ENCODE measurements at places on chromosomes 16 and 17.

DNA sequence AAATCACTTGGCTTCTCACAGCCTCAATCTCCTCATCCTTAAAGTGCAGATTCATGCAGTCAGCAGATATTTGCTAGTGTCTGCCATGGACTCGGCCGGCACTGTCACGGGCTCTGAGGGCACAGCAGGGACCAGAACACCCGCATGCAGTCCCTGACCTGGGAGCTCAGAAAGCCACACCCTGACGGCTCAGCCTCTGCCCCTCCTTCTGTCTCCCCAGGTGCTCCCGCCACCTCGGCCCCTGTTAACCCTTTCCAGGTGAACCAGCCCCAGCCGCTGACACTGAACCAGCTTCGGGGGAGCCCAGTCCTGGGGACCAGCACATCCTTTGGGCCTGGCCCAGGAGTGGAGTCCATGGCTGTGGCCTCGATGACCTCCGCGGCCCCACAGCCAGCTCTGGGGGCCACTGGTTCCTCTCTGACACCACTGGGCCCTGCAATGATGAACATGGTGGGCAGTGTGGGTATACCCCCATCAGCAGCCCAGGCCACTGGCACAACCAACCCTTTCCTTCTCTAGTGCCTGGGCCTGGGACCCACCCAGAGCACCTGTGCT is 28.7 kb downstream of the B9D1 start:
- no peak for DNase-seq

DNA sequence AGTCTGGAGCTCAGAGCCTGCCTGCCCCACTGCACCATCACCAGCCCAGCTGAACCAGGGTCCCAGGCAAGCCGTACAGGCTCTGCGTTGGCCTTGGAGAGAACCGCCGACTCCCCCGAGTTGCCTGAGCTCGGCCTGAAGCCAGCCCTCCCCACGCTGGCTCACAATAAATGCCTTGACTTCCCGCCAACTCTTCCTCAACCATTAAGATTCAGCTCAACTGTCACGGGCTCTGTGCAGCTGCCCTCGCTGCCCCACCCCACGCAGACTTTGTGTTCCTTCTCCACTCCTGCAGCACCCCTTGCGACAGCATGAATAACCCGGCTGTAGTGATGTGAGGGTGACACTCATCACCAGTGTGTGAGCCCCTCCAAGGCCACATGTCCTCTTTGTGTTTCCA is 4.8 kb upstream of the QPRT start:
- no peak for DNase-seq

DNA sequence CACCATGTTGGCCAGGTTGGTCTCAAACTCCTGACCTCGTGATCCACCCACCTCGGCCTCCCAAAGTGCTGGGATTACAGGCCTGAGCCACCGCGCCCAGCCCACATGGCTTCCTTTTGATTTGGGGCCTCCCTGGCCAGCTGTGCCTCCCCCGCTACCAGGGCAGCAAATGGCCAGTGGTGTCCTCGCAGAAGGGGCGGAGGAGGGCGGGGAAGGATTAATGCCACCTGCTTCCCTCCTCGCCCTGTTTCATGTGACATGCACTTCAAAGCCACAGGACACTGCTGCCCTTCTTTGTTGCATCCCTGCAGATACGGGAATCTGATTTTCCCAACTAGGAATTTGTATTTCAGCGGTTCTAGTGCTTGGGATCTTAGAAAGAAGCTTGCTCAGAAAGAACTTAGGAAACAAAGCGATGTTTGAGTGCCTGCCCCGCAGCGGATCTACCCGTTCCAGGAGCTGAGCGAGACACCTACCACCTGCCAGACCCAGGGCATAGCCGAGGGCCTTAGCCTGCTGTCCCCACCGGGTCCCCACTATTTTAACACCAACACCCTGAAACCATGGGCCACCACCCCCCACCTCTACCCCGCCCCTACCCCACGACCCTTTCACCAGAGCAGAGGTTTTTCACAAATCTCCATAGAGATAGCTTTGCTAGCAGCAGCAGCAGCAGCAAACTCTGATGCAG is 37.7 kb upstream of the CCDC182 start:
- DNase-seq = no peak

DNA sequence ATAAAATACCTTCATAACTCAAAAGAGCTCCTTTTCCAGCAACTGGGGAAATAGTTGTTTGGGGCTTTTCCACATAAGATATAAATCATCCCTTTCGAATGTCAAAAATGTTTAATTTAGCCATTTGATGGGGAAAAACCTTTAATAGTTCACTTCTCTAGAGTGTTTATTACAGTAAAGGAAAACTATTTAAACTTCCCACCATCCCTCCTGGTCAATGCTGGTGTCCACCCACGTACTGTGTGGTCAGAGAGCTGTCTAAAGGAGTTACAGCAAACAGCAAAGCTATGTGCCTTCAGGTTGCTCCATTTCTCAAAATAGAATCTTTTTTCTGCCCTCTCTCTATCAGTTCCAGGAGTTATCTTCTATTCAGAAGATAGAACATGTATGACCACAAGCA is 33.5 kb downstream of the KANSL1 start:
- peak; percentile 24 for DNase-seq

DNA sequence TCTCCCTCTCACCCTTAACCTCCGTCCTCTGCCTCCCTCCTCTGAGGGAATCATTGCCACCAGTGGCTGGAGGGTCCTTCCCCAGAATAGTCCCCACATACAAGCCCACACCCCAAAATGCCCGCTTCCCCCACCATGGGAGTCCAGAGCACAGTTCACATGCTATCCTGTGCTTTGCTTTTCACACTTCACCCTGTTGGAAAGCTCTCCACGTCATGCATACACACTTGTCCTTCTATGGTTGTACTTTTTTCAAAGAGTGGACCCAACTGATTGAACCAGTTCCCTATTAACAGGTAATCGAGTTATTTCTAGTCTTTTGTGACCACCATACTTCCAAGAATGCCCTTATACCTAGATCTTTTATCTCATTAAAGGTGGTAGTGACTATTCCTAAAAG is 23.8 kb upstream of the KIFC3 start:
- DNase-seq = no peak

DNA sequence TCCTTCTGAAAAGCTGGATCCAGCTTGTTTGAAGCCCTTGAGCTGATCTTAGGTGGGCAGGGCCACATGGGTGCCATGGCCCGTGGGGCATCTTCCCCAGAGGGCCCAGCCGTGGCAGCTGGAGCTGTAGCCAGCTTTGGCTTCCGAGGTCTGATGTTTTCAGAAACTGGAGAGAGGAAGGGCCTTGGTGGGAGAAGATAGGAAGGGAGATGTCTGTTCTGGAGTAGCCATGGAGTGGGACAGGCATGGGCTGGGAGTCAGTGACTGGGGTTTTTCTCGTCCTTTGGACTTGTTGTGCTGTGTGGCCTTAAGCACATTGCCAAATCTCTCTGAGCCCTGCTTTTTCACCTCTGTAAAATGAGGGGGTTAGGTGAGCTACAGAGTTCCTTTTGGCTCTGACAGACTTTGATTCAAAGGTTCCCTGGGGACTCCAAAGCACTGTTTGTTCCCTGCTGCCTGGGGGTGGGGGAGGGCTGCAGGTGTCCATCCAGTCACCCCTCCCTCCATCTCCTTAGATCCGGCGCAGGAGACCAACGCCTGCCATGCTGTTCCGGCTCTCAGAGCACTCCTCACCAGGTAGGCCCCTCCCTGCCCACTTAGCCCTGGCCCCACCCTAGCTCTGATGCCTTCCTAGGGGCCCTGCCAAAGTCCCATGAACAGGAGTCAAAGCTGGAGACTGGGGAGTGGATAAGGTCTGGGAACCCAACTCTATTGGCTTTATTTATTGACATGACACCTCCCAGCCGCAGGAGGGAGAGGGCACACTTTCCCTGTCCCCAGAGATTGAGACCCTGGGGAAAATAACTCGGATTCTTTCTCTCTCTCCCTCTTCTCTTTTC is 2.1 kb downstream of the PPP1R1B start:
- DNase-seq = no peak

DNA sequence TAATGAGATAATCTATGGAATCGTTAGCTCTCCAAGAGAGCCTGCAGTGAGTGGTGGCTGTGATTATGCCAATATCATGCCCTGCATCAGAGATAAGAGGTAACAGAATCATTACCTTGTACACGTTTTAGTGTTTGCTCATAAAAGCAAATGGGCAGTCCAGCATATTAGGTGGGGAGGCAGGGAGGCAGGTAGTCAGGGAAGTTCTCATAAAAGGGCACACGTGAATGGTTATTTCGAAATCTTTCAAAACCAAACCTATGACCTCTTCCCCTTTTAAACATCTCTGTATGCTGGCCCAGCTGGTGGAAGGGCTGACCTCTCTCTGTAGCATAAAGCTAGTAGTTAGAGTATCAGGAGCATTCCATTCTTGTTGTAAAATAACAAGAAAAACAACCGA is 51.7 kb downstream of the VAT1L start:
- DNase-seq = no peak

GRCh38 chr17:10309003-10309974 is 63.5 kb downstream of the MYH13 start:
- DNase-seq = no peak

DNA sequence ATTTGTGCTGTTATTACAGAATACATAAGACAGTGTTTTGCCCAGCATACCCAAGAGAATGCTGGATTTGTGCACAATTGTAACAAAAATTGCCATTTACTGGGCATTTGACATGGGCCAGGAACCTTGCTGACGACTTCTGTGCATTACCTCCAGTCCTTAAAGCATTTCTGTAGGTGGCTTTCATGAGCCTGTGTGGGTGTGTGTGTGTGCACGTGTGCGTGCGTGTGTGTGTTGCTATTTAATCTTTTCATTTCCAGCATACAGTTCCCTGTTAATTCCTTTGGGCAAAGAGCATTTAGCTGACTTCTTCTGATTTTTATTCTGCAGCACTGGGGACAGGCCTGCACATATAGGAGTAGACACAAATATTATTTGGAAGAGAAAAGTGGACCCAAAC is 134.4 kb downstream of the CYLD start:
- no peak for DNase-seq

- no peak for DNase-seq
These were observed 1.1 kb downstream of the GGT6 start for GRCh38 chr17:4559139-4559791.

GRCh38 chr17:45395569-45396415 is 36.9 kb downstream of the ARHGAP27 start:
- no peak for DNase-seq

GRCh38 chr17:2705263-2705662 is 6.3 kb downstream of the CLUH start:
- no peak for DNase-seq

GRCh38 chr17:33055171-33055611 is 63.5 kb downstream of the SPACA3 start:
- DNase-seq = no peak

GRCh38 chr16:22743401-22743800 is 70.6 kb upstream of the HS3ST2 start:
- DNase-seq = no peak

DNA sequence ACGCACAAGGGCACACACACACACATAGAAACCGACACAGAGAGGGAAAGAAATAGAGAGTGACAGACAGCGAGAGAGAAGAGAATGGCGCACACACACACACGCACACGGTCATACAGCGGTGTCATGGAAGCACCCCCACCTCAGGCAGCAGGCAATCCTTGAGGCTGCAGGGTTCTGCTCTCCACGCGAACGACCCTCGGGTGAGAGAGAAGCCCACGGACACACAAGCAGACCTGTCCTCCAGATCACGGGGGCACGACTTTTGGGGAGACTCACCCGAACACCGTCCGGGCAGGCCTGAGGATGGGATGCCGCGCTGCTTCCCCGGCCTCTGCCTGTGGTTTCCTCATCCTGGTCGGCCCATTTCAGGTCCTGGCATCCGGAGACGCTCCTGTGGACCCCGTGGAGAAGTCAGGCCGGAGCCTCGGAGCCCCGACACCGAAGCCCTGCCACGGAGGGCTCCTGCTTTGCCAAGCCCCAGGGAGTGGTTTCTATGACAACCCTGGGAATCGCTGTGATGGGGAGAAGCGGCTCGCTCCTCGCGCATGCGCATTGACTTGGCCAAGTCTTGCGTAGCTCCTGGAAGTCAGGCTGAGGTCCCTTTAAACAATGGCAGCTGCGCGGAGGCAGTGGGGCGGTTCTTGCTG is 118.2 kb upstream of the KCNJ18 start:
- no peak for DNase-seq

- no peak for DNase-seq
These were observed 7.4 kb upstream of the ZNF469 start for GRCh38 chr16:88375236-88375975.

DNA sequence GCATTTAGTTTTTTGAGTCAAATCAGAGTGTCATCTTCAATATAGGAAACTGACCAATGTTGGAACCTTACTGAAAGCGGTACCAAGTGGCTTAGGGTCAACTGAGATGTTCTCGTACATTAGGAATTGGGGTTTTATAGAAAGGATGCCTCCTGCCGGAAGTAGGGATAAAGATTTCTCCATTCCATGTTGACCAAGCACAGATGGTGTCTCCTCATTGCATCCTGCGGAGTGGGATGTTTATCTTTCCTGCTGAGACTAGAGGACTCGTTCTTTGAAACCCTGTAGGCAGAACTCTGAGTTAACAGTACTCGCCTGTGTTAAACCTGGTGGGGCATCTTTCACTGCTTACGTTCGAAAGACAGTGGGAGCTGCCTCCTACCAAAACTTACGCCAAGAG is 1.4 kb downstream of the SHISA6 start:
- no peak for DNase-seq

DNA sequence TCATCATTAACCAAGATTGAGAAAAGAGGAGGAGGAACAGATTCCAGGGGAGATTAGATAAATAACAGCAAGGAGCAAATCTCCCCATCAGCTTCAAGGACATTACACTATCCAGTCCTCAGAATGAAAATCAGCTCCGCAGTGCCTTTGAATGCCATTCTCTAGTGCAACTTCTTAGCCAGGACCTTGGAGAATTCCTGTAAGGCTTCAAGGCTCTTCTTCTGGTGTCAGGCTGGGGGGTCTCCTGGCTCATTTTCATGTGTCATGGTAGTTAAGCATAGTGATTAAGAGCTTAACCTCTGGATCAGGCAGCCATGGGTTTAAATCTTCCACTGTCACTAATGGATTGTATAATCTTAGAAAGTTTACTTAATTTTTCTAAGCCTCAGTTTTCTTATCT is 137.3 kb upstream of the CCL2 start:
- DNase-seq = no peak

DNA sequence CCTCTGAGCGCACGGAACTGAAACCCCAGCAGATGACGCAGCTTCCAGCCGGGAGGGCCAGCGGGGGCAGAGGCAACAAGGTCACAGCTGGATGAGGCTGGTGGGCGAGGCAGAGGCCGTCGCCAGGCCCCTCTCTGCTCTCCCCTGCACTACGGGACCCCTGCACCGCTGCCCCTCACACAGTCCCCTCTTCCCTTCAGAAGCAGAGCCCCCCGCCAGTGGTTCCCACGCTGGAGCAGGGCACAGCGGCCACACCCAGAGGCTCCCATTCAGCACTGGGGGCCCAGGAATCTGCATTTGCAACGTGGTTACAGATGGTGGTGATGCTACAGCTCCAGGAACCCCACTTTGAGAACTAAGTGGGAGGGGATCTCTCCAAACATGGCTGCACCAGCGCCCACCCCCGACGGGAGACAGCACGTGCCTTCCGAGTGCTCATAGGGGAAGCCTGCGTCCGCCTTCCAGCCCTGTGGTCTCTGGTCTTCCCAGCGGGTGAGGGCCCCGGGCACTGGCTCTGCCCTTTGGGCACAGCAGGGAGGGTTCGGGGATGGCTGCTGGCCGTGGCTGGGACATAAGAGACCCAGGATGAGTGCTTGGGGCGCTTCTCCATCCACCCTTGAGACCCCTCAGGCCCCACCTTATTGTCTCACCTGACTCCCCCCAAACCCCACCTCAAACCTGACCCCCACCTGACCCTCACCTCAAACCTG is 4.7 kb upstream of the RAB40B start:
- no peak for DNase-seq

- peak; percentile 86 for DNase-seq
These were observed at the start of gene ITGAX for GRCh38 chr16:31354394-31355291. ITGAX (plus strand) TSS chr16:31355176; CDS start chr16:31355255, 79 bp downstream.

All from OCI-M1 (cell line).